SK-N-SH (cell line): ENCODE measurements at places on chromosomes 11 and 22.

- no peak for DNase-seq
Observed at GRCh38 chr22:37267661-37268413, 14.5 kb upstream of the CYTH4 start.

DNA sequence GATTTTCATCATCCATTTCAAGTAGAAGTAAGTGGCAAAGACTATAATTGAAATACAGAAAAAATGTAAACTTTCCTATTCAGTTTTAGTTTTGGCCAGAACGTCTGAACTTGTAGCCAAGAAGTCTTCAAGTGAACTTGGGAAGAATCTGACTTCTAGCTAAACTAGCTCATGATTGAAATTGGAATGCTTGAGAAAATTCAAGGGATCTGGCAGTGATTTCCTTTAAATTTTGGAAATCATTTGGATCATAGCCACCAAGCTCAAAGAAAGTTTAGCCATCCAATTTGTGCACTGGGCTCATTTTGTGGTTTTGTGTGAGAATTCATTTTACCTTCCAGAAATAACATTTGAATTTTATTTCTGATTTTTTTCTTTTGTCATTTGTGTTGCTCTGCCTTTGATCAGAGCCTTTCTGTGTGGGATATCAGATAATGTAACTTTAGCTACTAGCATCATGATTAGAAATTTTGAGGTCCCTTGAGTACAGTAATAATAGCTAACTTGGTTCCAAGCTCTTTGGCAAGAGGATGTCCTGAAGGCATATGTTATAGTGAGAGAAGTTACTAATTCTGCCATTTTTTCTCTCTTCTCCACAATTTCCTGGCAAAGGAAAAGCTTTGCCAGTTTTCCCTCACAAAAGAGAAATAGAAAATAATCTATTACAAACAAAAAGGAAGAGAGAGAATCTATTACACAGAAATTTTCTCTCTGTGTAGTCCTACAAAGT, 2123.7 kb upstream of the RAG2 start:
- DNase-seq = no peak

DNA sequence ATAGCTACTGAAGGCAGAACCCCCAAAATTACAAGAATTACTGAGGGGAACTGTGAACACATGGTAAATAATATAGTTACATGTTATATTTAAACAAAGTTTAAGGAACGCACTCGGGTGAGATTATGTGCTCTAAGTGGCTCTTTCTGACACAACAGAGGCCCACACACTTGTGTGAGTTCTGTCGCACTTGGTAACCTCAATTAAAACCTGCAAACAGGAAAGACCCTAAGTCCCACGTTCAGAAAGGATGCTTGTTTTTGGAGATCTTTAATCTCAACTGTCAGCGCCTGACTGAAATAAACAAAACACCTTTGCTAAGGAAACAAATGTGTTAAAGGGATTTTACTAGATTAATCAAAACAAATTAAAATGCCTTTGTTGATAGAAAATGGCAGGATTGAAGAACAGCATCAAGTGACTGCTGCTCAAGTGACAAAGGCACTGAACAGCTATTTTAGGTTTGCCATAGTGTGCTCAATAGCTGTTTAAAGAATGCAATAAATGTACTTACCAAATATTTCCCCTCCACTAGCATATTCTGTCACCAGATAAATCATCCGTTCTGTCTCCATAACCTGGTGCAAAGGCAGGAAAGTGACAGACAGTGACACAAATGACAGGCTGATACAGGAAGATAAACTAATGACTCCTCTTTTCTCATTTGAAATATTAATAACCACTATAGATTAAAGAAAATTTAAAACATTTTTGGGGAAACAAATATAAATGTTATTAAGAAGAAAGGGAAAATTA, 116.3 kb upstream of the APOA1 start:
- DNase-seq = no peak

- DNase-seq = no peak
Observed at GRCh38 chr11:12074529-12075195, 35.7 kb upstream of the MICAL2 start.

GRCh38 chr11:130002352-130002845, at the start of gene PRDM10:
TSS of gene PRDM10 (minus strand) at chr11:130002835. CDS start at chr11:129960964, 41,871 bp downstream.
- DNase-seq = peak; percentile 98

- DNase-seq = no peak
Observed at GRCh38 chr22:49738006-49738405, 89.7 kb downstream of the BRD1 start.

DNA sequence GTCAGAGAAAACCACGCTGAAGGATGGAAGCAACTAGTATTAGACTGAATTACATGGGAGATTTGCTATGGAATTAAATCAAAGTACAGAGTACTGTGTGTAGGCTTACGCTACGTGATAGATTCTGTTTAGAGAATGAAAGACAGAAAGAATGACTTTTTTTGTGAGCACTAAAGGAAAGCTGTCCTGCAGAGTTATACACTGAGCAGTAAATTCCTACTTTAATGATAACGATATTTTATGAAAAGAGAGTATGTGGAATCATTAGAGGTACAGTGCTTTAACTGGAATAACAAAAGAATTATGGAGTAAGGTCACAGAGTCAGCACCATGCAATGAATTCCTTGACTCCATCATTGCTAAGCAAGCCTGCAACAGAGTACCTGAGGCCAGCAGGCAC, 295.3 kb upstream of the SYN3 start:
- no peak for DNase-seq

GRCh38 chr11:123351375-123351774, 78.7 kb upstream of the GRAMD1B start:
- DNase-seq = peak; percentile 55
